ENCODE measurements at places on chromosomes 13 and 19.

DNA sequence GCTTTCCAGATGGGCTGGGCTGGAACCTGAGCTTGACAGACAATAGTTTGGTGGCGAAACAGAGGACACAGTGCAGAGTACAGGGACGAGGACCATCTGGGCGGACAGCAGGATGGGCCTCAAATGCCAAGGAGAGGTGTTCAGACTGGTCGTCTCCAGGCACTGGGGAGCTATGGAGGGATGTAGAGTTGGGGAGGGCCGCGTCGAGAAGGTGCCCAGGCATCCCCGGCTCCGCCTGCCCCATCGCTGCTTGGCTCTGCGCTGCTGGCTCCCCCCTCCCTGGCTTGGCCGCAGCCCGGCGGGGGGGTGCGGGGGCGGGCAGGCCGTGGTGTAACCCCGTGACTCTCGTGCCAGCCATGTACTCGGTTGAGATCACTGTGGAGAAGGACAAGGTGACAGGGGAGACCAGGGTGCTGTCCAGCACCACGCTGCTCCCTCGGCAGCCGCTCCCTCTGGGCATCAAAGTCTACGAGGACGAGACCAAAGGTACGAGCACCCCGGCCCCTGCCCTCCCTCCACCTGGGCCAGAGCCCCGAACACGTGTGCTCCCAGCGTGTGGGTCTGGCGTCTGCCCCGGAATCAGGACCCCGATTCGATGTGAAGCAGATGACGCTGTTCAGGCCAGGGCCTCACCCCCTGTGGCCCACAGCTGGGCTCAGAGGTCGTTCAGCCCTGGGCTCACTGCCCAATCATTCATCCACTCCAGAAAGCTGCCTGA, 10.8 kb upstream of the MISP start:
- no peak for DNase-seq

- no peak for DNase-seq
Observed at GRCh38 chr19:47779524-47780214, 1.2 kb downstream of the SELENOW start.

- DNase-seq: no peak
Observed at GRCh38 chr19:48735031-48735615, 5.3 kb downstream of the RASIP1 start.

DNA sequence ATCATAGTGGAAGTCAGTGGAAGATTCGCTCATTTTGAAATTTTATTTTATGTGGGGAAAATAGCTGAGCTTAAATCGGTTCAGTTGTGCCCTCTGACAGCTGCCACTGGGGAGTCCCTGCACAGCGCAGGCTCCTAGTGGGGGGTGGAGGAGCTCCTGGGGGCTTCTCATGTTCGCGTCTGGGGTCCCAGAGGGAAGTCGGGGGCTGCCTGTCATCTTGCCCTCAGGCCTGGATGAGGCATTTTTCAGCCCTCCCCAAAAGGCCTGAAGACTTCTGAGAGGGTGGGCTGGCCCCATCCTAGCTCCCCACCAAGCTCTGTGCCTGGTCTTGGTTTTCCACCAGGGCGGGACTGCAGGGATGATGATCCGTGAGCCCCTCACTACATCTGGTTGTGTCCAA, 82.1 kb downstream of the CHST8 start:
- no peak for DNase-seq

- DNase-seq: no peak
Observed at GRCh38 chr13:39881887-39882286, 226.4 kb downstream of the COG6 start.

- no peak for DNase-seq
Observed at GRCh38 chr13:48579165-48579918, 46.5 kb upstream of the RCBTB2 start.

GRCh38 chr13:21069561-21070004, 8.2 kb upstream of the LATS2 start:
- DNase-seq: no peak

DNA sequence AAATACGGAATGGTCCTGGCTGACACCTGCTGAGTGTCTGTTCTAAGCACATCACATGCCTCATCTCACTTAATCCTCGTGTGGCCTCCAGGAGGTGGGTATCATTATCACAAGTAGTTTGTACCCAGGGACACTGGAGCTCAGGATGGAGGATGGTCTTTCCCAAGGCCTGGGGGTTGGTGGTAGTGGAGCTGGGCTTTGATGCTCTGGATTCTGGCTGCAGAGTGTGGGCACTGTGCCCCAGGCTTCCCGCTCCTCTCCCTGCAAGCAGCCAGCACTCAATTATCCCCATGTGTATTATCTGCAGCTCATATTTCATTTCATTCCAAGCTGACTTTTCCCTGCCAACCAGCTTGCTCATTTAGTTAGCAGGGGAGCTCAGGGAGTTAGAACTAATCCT, 52.1 kb downstream of the SIAH3 start:
- DNase-seq: no peak

DNA sequence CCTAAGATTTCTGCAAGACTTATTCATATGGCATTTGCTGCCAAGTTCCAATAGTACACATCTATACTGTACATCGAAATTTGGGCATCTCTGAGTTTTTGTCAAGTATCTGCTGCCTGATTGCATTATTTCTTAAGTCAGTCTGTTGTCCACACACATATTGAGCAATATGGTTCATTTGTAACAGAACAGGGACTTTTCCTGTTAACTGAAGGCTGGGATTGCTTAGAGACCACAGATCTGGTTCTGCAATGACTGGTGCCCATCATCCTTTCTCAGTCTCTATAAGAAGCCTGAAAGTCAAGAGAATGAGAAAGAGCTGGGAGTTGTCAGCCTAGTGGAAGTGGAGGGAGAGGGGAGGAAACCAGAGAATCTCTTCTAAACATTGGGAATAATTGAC, 22.5 kb upstream of the MYCBP2 start:
- DNase-seq: no peak

GRCh38 chr13:113499936-113500335, 9.4 kb upstream of the DCUN1D2 start:
- DNase-seq: no peak

GRCh38 chr13:59834801-59835200, 328.9 kb downstream of the DIAPH3 start:
- no peak for DNase-seq

DNA sequence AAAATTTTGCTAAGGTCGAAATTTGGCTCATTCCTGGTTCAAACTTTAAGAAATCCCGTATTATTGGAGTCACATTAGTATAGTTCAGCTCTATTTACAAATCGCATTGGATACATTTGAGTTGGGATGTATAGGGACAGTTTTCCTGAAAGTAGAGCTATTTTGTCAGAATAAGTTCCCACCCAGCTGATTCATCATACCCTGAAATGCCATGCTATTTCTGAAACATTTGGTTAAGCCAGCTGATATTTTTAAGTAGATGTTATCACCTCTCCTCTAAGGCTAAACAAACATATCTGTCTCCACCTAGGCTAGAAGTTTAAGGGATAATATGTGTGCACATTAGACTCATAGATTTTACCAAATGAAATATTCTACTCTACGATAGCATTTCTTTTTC, 226.2 kb upstream of the ARGLU1 start:
- no peak for DNase-seq

- DNase-seq: no peak
Observed at GRCh38 chr13:96475103-96475502, 385.2 kb downstream of the HS6ST3 start.

DNA sequence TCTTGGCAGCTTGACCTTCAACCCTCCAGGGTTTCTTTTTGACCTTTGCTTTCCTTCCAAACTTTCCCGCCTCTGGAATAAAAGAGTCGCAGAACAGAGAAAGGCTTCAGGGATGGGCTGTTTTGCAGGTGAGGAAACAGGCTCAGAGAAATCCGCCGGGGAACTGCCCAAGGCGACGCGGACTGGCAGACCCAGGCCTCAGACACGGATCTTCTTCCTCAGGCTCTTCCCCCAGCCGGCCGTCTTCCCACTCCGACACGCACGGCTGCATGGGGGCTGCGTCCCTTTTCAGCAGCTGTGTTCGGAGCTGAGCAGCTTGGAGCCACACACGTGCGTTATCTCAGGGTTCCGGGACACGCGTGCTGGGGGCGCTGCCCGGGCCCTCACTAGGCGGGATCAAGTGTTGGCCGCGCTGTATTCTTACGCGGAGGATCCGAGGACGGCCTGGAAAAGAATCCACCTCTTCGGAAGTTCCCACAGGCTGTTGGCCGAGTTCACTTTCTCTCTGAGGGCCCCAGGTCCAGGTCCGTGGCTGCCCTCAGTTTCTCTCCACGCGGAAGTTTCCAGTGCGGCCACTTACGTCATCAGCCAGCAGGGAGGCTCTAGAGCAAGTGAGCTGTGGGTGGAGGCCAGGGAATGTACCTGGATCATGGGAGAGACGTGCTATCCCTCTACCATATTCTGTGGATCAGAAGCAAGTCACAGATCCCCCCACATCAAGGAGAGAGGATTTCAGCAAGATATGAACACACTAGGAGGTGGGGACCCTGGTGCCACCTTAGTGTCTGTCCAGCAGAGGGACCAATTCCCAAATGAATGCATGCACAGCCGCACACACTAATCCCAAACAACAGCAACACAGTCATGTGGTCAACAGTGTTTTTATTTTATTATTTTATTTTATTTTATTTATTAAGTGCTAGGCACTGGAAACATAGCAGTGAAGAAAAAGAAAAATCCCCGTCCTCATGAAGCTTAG, 100.4 kb downstream of the ING1 start:
- no peak for DNase-seq

DNA sequence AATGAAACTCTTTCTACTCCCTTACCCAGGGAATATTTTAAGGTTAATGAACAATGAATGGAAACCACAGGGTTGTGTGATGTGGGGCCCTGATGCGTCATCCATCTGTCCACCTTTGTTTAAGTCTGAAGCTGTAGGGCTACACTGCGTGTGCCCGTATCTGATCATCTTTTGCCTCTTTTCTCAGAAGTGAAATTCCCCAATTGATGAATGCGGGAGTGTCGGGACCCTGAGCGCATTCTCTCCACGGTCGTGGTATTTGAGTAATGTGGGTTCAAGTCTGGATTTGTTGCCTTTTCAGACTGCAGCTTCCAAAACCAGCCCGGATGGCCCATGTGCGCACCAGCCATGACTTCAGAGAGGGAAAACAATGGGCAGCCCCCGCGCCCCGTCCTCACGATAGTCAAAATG, 112.3 kb downstream of the COL4A2 start:
- DNase-seq: no peak

- DNase-seq: no peak
Observed at GRCh38 chr19:2775556-2776430, 7.3 kb downstream of the SGTA start.

DNA sequence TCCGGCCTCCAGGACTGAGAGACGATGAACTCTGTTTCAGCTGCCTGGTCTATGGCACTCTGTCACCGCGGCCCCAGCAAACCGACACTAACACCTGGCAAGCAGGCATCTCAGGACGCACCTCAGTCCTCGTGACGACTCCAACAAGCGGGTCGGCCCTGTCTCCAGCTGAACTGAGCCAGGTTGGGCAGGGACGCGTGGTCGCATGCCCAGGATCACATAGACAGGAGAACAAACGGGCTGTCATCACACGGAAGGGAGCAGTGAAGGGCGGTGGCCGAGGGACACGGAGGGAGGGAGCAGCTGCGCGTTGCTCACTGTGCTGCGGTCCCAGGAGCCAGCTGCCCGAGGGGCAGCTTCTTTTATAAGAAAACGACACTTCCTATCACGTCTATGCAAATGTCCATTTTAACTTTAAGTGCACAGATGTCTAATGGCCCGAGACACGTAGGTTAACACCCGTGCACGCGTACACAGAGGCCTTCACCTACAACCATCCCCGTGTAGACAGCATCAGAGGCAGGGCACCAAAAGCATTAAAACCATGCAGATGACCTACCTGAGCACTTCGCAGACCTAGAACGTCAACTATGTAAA, 8.9 kb downstream of the SGTA start:
- DNase-seq: no peak

GRCh38 chr13:35818633-35819067, 312.5 kb downstream of the DCLK1 start:
- peak; percentile 20 for DNase-seq

- DNase-seq: no peak
Observed at GRCh38 chr19:4504297-4504701, 14.0 kb downstream of the PLIN4 start.

GRCh38 chr13:34412817-34413375, 529.2 kb upstream of the NBEA start:
- DNase-seq: no peak

DNA sequence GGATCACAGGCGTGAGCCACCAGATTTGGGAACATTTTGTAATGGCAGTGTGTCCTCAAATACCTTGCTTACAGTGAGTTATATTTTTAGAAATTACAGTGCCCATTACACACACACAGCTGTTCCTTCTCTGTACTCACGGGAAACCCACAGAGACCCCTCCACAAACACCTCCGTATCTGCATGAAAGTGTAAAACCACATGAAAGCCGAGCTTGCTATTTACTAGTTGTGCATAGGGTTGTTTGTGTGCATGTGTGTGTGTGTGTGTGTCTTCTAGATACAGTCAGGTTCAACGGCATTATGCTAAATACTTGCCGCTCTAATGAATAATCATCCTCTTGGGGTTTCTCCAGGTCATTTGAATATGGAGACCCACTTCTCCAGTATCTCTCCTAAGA, 22.3 kb upstream of the LILRA2 start:
- DNase-seq: no peak

GRCh38 chr13:114324334-114324733, 10.0 kb downstream of the CHAMP1 start:
- DNase-seq: no peak

- no peak for DNase-seq
Observed at GRCh38 chr13:94827566-94827965, 115.2 kb upstream of the SOX21 start.

- DNase-seq: no peak
Observed at GRCh38 chr13:59360108-59360507, 803.6 kb downstream of the DIAPH3 start.

- no peak for DNase-seq
Observed at GRCh38 chr19:36086326-36086725, 24.6 kb upstream of the OVOL3 start.

GRCh38 chr13:77239312-77239711, 87.6 kb downstream of the MYCBP2 start:
- DNase-seq: no peak

DNA sequence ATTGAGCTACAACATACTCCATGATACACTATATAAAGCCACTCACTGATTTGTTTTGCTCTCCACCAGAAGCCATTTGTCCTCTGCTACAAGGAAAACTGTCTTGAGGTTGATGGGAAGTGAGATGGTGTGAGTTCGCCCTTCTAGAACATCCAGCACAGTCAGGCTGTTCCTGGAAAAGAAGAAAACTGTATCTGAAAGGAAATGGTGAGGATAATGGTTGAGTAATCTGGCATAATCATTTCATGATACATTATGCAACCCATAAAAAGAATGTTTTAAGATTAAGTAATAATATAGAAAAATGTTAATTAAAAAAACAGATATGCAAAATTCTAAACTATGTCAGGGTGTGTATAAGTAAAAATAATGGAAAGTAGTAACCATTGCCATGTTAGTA, 233.9 kb downstream of the RGCC start:
- DNase-seq: no peak
